ENCODE measurements at places on chromosomes 4 and X. TPM values are rescaled to one million over a fixed set of nuclear protein-coding genes. Genes with fewer than 3 reads are reported as not detected.

ELF4 gene
- total RNA-seq: 42.4 TPM

DCAF12L1 gene
- not detected for total RNA-seq

ADH1B gene
- total RNA-seq: not detected

SPINK2 gene
- total RNA-seq: not detected

SYN1 gene
- not detected for total RNA-seq

WAS gene
- 0.39 TPM for total RNA-seq
